ENCODE measurements at places on chromosomes 6 and 20.

GRCh38 chr6:26017632-26017966, 55.0 kb downstream of the TRIM38 start:
- no peak overlapping the region for H3K27ac ChIP-seq
- H3K27me3 ChIP-seq, result no peaks in the 10 kb centered on the region
- DNase-seq, result no peak
- H3K4me1 ChIP-seq, result peaks cover 11% of the 10 kb centered on the region

- no peak overlapping the region for H3K27ac ChIP-seq
- peaks cover 3% of the 10 kb centered on the region for H3K27me3 ChIP-seq
- H3K4me3 ChIP-seq, result no peak overlapping the region
- H3K4me1 ChIP-seq, result no peaks in the 10 kb centered on the region
Measured at GRCh38 chr6:109901976-109902375, 76.1 kb upstream of the GPR6 start.

DNA sequence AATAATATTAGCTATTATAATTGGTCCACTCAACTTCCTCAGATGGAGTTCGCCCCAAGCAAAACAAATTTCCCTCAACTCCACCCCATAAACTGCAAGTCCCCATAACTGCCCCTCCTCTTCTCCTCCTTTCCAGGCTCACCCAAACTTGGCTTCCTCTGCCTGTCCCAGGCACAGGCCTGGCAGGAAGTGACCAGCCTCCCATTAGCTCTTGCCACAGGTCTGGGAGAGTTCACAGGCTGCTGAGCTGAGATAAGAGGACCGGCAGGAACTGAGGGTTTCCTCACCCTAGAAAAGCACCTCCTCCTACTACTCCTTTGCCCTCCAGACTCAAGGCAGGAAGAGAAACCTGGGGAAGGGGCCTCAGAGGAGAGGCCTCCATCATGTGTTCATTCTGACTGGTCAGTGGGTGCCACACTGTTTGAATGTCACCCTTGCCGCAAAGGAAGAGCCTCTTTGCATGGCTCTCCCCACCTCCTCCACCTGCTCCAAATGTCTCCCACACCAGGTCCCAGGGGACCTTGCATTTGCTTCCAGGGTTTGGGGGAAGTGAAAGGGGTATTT, 24.5 kb upstream of the SMIM29 start:
- no peak for DNase-seq
- H3K27me3 ChIP-seq, result no peaks in the 10 kb centered on the region
- H3K27ac ChIP-seq, result no peak overlapping the region
- H3K4me1 ChIP-seq, result no peaks in the 10 kb centered on the region

GRCh38 chr6:47106216-47106615, 64.1 kb upstream of the ADGRF1 start:
- H3K27me3 ChIP-seq, result no peaks in the 10 kb centered on the region
- H3K27ac ChIP-seq, result no peak overlapping the region
- no peak overlapping the region for H3K4me3 ChIP-seq
- no peaks in the 10 kb centered on the region for H3K36me3 ChIP-seq
- no peaks in the 10 kb centered on the region for H3K4me1 ChIP-seq

- H3K36me3 ChIP-seq, result no peaks in the 10 kb centered on the region
- no peak overlapping the region for H3K27ac ChIP-seq
- no peak overlapping the region for H3K4me3 ChIP-seq
- H3K27me3 ChIP-seq, result peaks cover 4% of the 10 kb centered on the region
- no peaks in the 10 kb centered on the region for H3K4me1 ChIP-seq
Measured at GRCh38 chr6:54002116-54002515, 109.1 kb upstream of the MLIP start.

DNA sequence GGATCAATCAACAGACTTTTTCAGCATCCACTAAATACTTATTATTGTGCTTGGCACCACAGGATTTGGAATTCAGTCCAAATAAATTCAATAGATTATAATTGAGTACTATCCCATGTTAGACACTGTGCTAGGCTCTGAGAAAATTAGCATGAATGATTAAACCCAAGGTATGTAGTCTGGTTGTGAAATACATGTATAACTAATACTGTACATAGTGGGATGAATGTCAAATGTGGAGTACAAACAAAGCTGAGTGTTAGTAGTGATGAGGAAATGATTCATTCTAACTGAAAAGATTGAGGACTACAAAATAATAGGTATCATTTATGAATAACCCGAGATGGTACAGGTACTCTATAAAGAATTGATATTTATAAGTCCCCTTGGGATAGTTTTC, 111.9 kb upstream of the FLRT3 start:
- no peaks in the 10 kb centered on the region for H3K36me3 ChIP-seq
- H3K27ac ChIP-seq, result no peak overlapping the region
- no peaks in the 10 kb centered on the region for H3K4me1 ChIP-seq
- no peak for DNase-seq
- H3K4me3 ChIP-seq, result no peak overlapping the region
